Liver (tissue), 10 donors: ENCODE measurements at places on chromosomes 6 and 20. TPM values are rescaled to one million over a fixed set of nuclear protein-coding genes. Genes with fewer than 3 reads are reported as not detected.

Gene ACSS1
- polyA plus RNA-seq, result 5.3 TPM

Gene DEFB132
- not detected for polyA plus RNA-seq

Gene NKAIN2
- polyA plus RNA-seq, result not detected

Gene CYP21A2
- 29.7 TPM for polyA plus RNA-seq

Gene PM20D2
- polyA plus RNA-seq, result 2.5 TPM

Gene IL17F
- not detected for polyA plus RNA-seq

Gene PRDM13
- polyA plus RNA-seq, result not detected

Gene SLC4A11
- polyA plus RNA-seq, result 0.08 TPM

Gene SPACA1
- polyA plus RNA-seq, result not detected

Gene LPA
- 7.9 TPM for polyA plus RNA-seq

Gene TRIM15
- polyA plus RNA-seq, result 2.8 TPM

Gene LGSN
- 0.19 TPM for polyA plus RNA-seq

Gene NKX2-4
- not detected for polyA plus RNA-seq

Gene PGC
- 0.18 TPM for polyA plus RNA-seq

Gene BTNL2
- polyA plus RNA-seq, result not detected

Gene TENT5A
- polyA plus RNA-seq, result 4.0 TPM

Gene ULBP3
- polyA plus RNA-seq, result 0.88 TPM

Gene SLC32A1
- not detected for polyA plus RNA-seq

Gene FAXC
- not detected for polyA plus RNA-seq

Gene GRIK2
- 0.02 TPM for polyA plus RNA-seq
